ENCODE measurements at places on chromosomes 5 and 9.

GRCh38 chr5:152711801-152712388 is 306.8 kb upstream of the NMUR2 start:
- no peak for DNase-seq

DNA sequence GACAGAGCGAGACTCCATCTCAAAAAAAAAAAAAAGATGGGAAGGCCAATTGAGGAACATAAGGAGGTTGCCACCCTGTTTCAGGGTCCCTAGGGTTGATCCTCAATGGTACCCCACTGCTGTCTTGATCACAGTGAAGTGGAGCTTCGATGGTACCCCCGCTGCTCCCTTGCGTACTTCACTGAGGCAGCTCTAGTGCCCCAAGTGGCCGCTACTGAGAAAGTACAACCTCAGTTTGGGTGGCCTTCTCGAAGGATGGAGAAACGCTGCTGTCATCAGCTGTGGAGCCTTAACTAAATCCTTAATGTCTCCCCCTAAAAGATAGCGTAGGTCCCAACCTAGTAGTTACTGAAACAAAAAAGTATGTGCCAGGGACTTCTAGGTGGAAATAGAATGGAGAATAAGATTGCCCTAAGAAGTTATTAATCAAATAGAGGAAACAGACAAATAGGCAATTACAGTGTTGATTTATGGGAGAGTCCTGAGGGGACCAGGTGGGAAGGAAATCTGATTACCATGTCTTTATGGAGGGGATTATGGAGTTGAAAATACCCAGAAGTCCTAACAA is 6.3 kb downstream of the TESK1 start:
- peak; percentile 38 for DNase-seq

- no peak for DNase-seq
Measured at GRCh38 chr5:61304590-61305381, 27.3 kb upstream of the ZSWIM6 start.

DNA sequence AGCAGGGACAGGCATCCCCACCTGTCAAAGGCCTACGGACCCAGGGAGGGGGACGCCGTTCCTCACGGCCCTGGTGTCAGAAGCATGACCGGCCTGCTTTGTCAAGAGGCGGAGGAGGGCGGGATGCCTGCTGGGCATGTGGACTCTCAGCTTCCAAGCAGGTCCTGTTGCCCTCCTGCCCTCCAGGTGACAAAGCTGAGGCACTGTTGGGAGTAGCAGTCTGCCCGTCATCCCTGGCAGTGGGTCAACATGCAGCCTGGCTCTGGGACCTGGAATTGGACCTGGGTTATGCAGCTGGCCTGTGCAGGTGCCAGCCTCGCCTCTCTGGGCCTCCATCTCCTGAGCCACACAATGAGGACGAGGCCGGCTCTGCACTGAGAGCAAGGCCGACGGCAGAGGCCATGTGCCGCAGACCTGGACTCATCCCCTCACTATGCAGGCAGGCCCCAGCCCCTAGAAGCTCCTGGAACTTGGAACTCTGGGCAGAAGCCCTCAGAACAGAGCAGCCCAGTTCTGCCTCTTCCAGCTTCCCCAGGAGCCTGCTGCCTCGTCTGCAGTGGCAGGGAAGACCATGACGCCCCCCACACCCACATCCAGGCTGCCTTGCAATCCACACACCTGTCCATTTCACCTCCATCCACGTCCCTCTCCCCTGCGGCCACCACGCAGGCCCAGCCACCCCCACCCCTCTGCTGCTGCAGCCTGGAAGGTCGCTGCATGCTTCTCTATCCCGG is 20.8 kb upstream of the FCN1 start:
- no peak for DNase-seq

DNA sequence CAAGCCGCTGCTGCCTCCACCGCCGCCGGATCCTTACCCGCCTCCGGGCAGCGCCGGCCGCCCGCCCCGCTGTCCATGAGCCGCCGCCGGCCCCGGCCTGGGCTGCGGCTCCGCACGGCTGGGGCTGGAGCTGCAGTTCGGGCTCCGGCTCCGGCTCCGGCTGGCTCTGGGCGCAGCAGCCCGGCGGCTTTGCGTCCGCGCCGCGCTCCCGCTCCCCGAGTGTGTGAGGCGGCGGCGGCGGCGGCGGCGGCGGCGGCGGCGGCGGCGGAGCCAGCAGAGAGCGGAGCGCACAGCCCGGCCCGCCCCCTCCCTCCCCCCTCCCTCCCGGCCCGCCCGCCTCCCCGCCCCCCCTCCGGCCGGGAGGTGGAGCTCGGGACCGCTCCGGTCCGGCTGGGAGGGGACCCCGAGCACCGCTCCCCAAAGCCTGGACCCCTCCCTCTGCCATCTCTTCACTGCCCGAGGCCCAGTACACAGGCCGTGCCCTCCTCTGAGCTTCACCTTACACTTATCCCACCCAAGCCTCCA is at the start of gene PCDH1:
TSS of gene PCDH1 (minus strand) at position 225 of the 525 bp plus-strand sequence. CDS start at position 77, 148 bp downstream.
- DNase-seq: no peak
